Neural progenitor cell (in vitro differentiated cells): ENCODE measurements at places on chromosomes 5 and 9.
A peak's percentile ranks its signal among the peaks of the same experiment; 100 is the strongest.

GRCh38 chr9:118522093-118523028 is 818.2 kb downstream of the TLR4 start:
- no peaks in the 10 kb centered on the region for H3K36me3 ChIP-seq
- no peaks in the 10 kb centered on the region for H3K4me1 ChIP-seq
- DNase-seq, result peak; percentile 84
- H3K27me3 ChIP-seq, result no peaks in the 10 kb centered on the region
- H3K4me3 ChIP-seq, result no peak overlapping the region

DNA sequence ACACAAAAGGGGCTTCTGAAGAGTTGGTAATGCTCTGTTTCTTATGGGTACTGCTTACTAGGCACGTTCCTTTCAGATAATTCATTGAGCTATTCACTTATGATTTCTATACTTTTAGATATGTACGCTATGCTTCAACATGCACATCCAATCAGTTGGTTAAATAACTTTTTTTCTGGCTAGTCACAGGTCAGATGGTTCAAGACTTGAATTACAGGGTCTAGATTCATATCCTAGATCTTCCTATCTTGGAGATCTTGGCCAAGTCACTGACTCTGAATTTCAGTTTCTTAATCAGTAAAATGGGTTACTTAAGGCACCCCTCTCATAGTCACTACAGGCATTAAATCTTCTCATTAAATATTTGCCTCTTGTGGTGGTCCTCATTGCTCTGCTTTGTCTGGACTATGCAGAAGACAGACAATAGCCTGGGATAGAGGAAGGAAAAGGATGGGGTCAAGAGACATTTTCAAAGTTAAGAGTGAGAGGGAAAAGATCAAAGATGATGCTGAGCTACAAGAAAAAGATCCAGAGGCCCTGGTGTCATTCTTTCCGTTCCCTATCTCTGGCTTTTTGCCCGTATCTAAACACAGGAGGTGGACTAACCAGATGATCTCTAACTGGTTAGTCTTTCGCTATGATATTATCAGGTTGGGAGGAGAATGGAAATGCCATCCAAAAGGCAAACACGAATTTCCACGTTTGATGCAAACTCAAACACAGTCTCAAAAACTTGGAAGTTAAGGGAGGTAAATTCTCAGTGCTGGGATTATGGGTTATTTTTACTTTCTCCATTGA is 1.8 kb upstream of the CCDC180 start:
- DNase-seq, result no peak
- H3K4me1 ChIP-seq, result peaks cover 5% of the 10 kb centered on the region
- no peaks in the 10 kb centered on the region for H3K36me3 ChIP-seq
- no peak overlapping the region for H3K4me3 ChIP-seq
- H3K27me3 ChIP-seq, result no peaks in the 10 kb centered on the region
- H3K27ac ChIP-seq, result no peak overlapping the region

DNA sequence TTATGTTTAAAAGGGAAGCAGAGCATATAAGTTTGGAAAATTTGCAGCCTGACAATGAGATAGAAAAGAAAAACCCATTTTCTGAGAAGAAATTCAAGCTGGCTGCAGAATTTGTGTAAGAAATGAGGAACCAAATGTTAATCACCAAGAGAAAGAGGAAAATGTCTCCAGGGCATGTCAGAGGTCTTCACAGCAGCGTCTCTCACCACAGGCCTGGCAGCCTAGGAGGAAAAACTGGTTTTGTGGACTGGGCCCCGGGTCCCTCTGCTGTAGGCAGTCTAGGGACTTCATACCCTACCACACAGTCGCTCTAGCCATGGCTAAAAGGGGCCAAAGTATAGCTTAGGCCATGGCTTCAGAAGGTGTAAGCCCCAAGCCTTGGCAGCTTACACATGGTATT is 32.1 kb upstream of the HSD17B4 start:
- peaks cover 13% of the 10 kb centered on the region for H3K4me1 ChIP-seq
- no peaks in the 10 kb centered on the region for H3K36me3 ChIP-seq
- H3K27me3 ChIP-seq, result no peaks in the 10 kb centered on the region
- no peak overlapping the region for H3K4me3 ChIP-seq

GRCh38 chr9:104682642-104683041 is 11.7 kb upstream of the OR13D1 start:
- H3K27me3 ChIP-seq, result no peaks in the 10 kb centered on the region
- DNase-seq, result peak; percentile 73
- no peaks in the 10 kb centered on the region for H3K36me3 ChIP-seq
- H3K4me3 ChIP-seq, result no peak overlapping the region

- H3K27ac ChIP-seq, result no peak overlapping the region
- H3K4me1 ChIP-seq, result no peaks in the 10 kb centered on the region
- H3K27me3 ChIP-seq, result peaks cover 37% of the 10 kb centered on the region
- no peak for DNase-seq
- H3K4me3 ChIP-seq, result no peak overlapping the region
- H3K36me3 ChIP-seq, result no peaks in the 10 kb centered on the region
These were observed 5.1 kb downstream of the FLT4 start for GRCh38 chr5:180644129-180644824.

- no peaks in the 10 kb centered on the region for H3K36me3 ChIP-seq
- no peak overlapping the region for H3K27ac ChIP-seq
- no peak overlapping the region for H3K4me3 ChIP-seq
- H3K4me1 ChIP-seq, result no peaks in the 10 kb centered on the region
- H3K27me3 ChIP-seq, result no peaks in the 10 kb centered on the region
These were observed 57.2 kb downstream of the MTRR start for GRCh38 chr5:7925961-7926695.
